ENCODE measurements at places on chromosomes 12 and 14. TPM values are rescaled to one million over a fixed set of nuclear protein-coding genes. Genes with fewer than 3 reads are reported as not detected.

GRCh38 chr14:48452437-48452995 is 777.1 kb upstream of the MDGA2 start:
- no peak for DNase-seq
- no peaks in the 10 kb centered on the region for H3K36me3 ChIP-seq
- H3K4me3 ChIP-seq = no peak overlapping the region
- H3K4me1 ChIP-seq = no peaks in the 10 kb centered on the region

Gene STRAP
- 229 TPM for total RNA-seq

DNA sequence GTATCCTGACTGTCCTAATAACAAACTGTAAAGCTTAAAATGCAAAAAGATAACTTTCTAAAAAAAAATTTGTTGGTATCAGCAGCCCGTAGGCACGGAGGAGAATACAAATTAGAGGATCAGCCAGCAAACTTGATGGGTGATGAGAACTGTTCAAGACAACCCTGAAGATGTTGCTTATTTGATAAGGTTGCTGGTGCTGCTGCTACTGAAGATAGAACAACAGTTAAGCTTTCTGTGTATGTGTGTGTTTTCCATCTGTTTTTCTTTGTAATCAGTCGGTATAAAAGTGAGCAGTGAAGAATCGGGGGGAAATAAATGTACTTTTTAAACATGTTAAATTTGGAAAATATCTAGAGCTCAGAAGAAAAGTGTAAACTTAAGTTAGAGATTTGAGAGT is 67.4 kb upstream of the POC1B start:
- DNase-seq = no peak
- H3K36me3 ChIP-seq = peaks cover 10% of the 10 kb centered on the region
- H3K4me1 ChIP-seq = peaks cover 42% of the 10 kb centered on the region
- no peak overlapping the region for H3K4me3 ChIP-seq
- H3K27me3 ChIP-seq = no peaks in the 10 kb centered on the region

GRCh38 chr14:21735639-21736307 is 62.2 kb upstream of the OR4E1 start:
- no peak overlapping the region for H3K27ac ChIP-seq
- no peaks in the 10 kb centered on the region for H3K4me1 ChIP-seq
- peaks cover 14% of the 10 kb centered on the region for H3K27me3 ChIP-seq
- no peak overlapping the region for H3K4me3 ChIP-seq
- no peaks in the 10 kb centered on the region for H3K36me3 ChIP-seq
- DNase-seq = no peak

DNA sequence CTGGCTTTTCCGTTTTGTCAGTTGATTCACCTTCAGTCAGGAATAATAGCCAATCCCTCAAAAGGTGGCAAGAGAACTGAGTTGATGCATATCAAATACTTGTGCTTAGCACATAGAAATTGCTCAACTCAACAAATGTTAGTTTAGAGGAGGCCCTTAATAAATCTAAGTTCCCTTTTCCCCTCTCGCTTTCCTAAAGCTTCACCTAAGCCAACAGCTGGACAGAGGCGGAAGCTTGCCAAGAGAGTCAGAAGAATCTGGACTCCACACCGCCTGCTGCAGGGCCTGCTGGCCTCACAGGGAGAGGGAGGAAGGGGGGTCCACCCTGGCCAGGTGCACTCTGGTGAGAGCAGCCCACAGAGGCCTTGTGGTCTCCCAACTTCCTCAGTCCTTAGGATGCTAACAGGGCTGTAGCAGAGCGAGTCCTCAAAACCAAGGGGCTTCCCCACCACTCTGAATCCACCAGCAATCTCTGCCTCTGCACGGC is 213.1 kb downstream of the CHST11 start:
- H3K4me3 ChIP-seq = no peak overlapping the region
- peaks cover 29% of the 10 kb centered on the region for H3K4me1 ChIP-seq
- peaks cover 10% of the 10 kb centered on the region for H3K27me3 ChIP-seq
- H3K27ac ChIP-seq = no peak overlapping the region

- no peaks in the 10 kb centered on the region for H3K36me3 ChIP-seq
- no peak overlapping the region for H3K4me3 ChIP-seq
- peaks cover 6% of the 10 kb centered on the region for H3K27me3 ChIP-seq
- no peak for DNase-seq
- no peak overlapping the region for H3K27ac ChIP-seq
Observed at GRCh38 chr14:78248501-78249090, 78.4 kb downstream of the NRXN3 start.

- H3K4me3 ChIP-seq = no peak overlapping the region
- H3K4me1 ChIP-seq = no peaks in the 10 kb centered on the region
- H3K36me3 ChIP-seq = no peaks in the 10 kb centered on the region
Observed at GRCh38 chr12:90023207-90023900, 314.7 kb upstream of the ATP2B1 start.

DNA sequence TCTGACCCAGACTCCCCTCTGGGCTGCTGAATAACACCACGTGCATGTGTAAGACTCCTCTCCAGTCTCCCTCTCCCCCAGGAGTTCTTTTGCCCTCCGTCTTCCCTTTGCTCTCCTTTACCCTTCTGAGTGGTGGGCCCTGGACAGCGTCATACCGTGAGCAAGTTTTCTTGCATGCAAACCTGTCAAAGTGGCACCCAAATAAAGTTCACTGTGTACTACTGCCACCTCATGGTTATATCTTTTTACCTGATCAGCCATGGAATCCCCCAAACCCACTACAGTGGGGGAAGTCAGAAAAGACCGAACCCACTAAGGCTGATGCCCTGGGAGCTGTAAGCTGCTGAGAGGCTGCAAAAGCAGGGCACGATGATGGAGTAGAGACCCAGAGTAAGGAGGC is 131.1 kb upstream of the VRK1 start:
- no peaks in the 10 kb centered on the region for H3K36me3 ChIP-seq
- H3K4me1 ChIP-seq = peaks cover 12% of the 10 kb centered on the region
- DNase-seq = no peak

DNA sequence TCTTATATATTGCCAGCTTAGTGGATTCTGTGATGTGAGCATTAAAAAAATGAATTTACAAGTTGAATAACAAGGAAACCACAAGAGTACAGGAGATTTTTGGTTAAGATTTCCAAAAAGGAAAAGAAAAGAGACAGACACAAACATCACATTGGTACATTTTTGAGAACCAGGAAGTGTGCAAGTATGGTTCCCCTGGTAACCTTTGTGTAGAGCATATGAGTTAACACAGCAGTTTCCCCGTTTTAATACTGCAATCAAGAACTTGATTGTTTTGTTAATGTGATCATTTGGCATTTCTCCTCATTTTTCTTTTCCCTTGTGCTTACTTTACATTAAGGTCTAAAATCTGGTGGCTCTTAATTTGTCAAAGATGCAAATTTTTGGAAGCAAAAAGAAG is 490.4 kb upstream of the ATP2B1 start:
- peaks cover 2% of the 10 kb centered on the region for H3K4me1 ChIP-seq
- DNase-seq = no peak
- H3K27ac ChIP-seq = no peak overlapping the region
- no peaks in the 10 kb centered on the region for H3K27me3 ChIP-seq
- no peak overlapping the region for H3K4me3 ChIP-seq

GRCh38 chr12:101802486-101802885 is 28.3 kb downstream of the GNPTAB start:
- H3K36me3 ChIP-seq = no peaks in the 10 kb centered on the region
- H3K4me1 ChIP-seq = no peaks in the 10 kb centered on the region
- no peak overlapping the region for H3K27ac ChIP-seq
- no peaks in the 10 kb centered on the region for H3K27me3 ChIP-seq

- no peaks in the 10 kb centered on the region for H3K4me1 ChIP-seq
- H3K27ac ChIP-seq = no peak overlapping the region
- H3K27me3 ChIP-seq = peaks cover 7% of the 10 kb centered on the region
- DNase-seq = no peak
Observed at GRCh38 chr12:25904442-25904841, 54.0 kb upstream of the RASSF8 start.

Gene TAS2R43
- total RNA-seq = 1.2 TPM

Gene PGF
- 3.5 TPM for total RNA-seq

DNA sequence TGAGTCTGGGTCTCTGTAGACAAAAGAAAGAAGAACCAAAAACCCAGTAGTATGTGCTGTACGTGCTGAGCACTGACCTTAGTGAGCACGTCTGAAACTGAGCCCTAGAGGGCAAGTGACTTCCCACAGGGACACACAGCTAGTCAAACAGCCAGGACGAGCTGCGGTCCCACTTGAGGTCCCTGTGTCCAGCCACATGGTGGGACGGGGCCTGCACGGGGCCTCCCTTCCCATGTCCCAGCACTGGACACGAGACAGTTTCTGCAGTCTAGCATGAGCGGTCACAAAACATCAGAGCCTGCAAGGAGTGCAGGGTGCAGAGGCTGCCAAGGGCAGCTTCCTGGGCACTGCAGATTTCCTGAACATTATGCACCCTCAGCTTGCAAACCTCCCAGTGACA is 121.6 kb downstream of the NCOR2 start:
- H3K4me1 ChIP-seq = peaks cover 4% of the 10 kb centered on the region
- no peak overlapping the region for H3K27ac ChIP-seq
- peaks cover 22% of the 10 kb centered on the region for H3K36me3 ChIP-seq

All from progenitor cell of endocrine pancreas (in vitro differentiated cells).